Activated CD4-positive, alpha-beta memory T cell treated with anti-CD3 and anti-CD28 coated beads for 36 hours (primary cell): ENCODE measurements at places on chromosomes 5 and 9. TPM values are rescaled to one million over a fixed set of nuclear protein-coding genes. Genes with fewer than 3 reads are reported as not detected.

F2RL2 gene
- not detected for total RNA-seq

FOXD4L6 gene
- not detected for total RNA-seq

DNA sequence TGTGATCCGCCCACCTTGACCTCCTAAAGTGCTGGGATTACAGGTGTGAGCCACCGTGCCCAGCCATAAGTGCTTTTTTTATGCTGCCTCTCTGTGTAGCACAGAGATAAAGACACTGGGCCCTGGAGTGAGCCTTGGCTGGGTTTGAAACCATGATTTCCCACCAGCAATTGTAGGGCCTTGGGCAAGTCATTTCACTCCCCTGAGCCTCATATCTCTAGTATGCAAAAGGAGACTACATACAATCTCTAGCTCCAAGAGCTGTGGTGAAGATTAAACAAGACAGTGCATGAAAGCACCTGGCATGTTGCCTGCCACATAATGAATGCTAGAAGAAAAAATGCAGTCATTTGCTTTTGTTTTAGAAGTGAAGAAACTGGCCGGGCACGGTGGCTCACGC, 3.9 kb downstream of the FABP6 start:
- no peak overlapping the region for H3K27ac ChIP-seq
- H3K4me1 ChIP-seq, result no peaks in the 10 kb centered on the region
- no peaks in the 10 kb centered on the region for H3K27me3 ChIP-seq
- no peak for DNase-seq

GRCh38 chr9:132908635-132909034, 29.9 kb downstream of the SPACA9 start:
- H3K4me3 ChIP-seq, result no peak overlapping the region
- H3K27me3 ChIP-seq, result no peaks in the 10 kb centered on the region
- peaks cover 21% of the 10 kb centered on the region for H3K36me3 ChIP-seq
- no peak for DNase-seq

- DNase-seq, result no peak
- no peaks in the 10 kb centered on the region for H3K4me1 ChIP-seq
- no peak overlapping the region for H3K4me3 ChIP-seq
- H3K27me3 ChIP-seq, result no peaks in the 10 kb centered on the region
Measured at GRCh38 chr5:11411621-11412020, 492.6 kb downstream of the CTNND2 start.

- no peak for DNase-seq
- no peak overlapping the region for H3K4me3 ChIP-seq
- H3K36me3 ChIP-seq, result no peaks in the 10 kb centered on the region
- H3K27ac ChIP-seq, result no peak overlapping the region
- no peaks in the 10 kb centered on the region for H3K4me1 ChIP-seq
- no peaks in the 10 kb centered on the region for H3K27me3 ChIP-seq
Measured at GRCh38 chr9:7859701-7860334, 60.2 kb upstream of the DMAC1 start.

DNA sequence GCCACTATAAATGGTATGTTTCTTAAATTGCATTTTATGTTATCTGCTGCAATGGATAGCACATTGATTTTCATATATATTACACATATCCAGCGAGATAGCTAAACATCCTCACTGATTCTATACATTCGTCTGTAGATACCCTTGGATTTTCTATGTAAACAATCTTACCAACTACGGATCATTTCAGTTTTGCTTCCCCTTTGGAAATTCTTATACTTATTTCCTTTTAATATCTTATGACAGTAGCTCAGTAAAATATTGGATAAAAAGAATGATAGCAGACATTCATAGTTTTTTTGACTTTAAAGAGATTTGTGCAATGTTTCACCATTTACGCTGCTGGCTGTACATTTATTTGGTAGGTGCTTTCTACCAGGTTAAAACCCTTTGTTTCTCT, 254.9 kb downstream of the SYK start:
- peaks cover 10% of the 10 kb centered on the region for H3K27me3 ChIP-seq
- no peak overlapping the region for H3K4me3 ChIP-seq
- DNase-seq, result no peak
- H3K27ac ChIP-seq, result no peak overlapping the region
- H3K36me3 ChIP-seq, result no peaks in the 10 kb centered on the region
- peaks cover 64% of the 10 kb centered on the region for H3K4me1 ChIP-seq

- no peaks in the 10 kb centered on the region for H3K27me3 ChIP-seq
- no peak overlapping the region for H3K27ac ChIP-seq
- peaks cover 16% of the 10 kb centered on the region for H3K4me1 ChIP-seq
Measured at GRCh38 chr9:96062031-96062430, 186.5 kb downstream of the ERCC6L2 start.

- DNase-seq, result no peak
- no peaks in the 10 kb centered on the region for H3K4me1 ChIP-seq
- H3K4me3 ChIP-seq, result no peak overlapping the region
- no peak overlapping the region for H3K27ac ChIP-seq
- H3K36me3 ChIP-seq, result peaks cover 6% of the 10 kb centered on the region
Measured at GRCh38 chr5:138676556-138677193, 76.5 kb upstream of the CTNNA1 start.

DNA sequence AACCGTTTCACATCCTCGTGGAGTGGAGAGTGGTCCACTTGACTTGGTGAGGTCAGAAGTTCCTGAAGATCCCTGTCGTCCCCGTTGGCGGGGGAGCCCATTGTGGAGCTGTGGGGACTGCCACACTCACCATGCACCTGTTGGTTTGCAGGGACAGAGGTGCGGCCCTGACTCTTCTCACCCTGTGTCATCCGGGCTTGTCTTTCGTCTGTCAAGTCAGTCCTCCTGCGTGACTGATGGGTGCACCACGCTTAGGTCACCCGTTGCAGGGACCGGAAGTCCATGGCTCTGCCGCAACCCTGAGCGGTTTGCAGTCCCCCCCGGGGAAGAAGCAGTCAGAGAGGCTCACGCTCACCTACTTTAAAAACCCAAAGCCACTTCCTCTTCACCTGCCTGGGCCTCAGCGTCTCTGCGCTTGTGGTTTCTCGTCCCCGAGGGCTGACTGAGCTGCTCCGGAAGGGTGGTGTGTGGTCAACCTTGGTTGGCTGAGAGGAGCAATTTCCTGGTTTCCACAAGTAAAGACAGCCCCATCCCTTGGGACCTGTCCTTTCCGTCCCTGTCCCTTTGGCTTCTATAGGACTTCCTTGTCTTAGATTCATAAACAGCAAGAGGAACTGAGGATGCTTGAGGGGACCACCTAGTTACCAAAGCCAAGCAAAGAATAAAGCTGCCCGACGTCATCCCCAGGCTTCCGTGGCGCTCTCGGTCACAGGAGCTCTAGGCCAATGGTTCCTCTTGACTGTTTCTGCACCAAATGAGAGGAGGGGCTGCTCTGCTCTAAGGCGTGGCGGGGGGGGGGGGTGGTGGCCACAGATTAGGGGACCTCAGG, 53.2 kb downstream of the USP20 start:
- DNase-seq, result peak; percentile 98
- peak overlapping the region; percentile 93 for H3K4me3 ChIP-seq
- no peaks in the 10 kb centered on the region for H3K27me3 ChIP-seq
- peaks cover 48% of the 10 kb centered on the region for H3K36me3 ChIP-seq
- peak overlapping the region; percentile 97 for H3K27ac ChIP-seq
